Activated CD4-positive, alpha-beta T cell treated with anti-CD3 and anti-CD28 coated beads, Interleukin-2, amount 10 ng/mL, durations not matched to agents 7 days and 5 days (primary cell): ENCODE measurements at places on chromosomes 4 and X.

DNA sequence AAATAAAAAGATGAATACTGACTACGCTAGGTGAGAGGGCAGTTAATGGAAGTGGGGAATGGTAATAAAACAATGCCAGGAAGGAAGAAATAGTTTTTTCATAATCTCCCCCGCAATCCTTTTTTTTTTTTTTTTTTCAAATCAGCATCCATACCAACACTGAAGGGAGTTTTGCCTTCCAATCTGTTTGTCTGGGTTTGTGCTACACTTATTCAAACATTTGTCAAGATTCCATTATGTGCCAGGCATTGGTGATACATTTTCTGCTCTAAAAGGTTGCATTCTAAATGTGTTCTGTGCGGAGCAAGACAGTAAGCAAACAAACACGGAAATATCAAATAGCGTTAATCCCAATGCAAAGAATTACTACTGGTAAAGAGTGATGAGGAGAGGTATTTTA is 437.9 kb upstream of the BOD1L1 start:
- DNase-seq = no peak

DNA sequence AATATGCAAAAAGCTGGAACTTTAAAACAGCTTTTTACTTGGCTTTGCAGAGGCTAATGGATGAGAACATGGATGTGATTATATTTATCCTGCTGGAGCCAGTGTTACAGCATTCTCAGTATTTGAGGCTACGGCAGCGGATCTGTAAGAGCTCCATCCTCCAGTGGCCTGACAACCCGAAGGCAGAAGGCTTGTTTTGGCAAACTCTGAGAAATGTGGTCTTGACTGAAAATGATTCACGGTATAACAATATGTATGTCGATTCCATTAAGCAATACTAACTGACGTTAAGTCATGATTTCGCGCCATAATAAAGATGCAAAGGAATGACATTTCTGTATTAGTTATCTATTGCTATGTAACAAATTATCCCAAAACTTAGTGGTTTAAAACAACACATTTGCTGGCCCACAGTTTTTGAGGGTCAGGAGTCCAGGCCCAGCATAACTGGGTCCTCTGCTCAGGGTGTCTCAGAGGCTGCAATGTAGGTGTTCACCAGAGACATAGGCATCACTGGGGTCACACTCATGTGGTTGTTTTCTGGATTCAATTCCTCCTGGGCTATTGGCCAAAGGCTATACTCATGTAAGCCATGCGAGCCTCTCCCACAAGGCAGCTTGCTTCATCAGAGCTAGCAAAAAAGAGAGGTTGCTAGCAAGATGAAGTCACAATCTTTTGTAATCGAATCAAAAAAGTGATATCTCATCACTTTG is 15.6 kb downstream of the TLR8 start:
- no peak for DNase-seq

- no peak for DNase-seq
These were observed 254.9 kb upstream of the GATB start for GRCh38 chr4:152015597-152016302.

GRCh38 chrX:9927698-9928482 is 39.3 kb upstream of the CLDN34 start:
- DNase-seq = no peak

GRCh38 chrX:125131164-125131563 is 188.5 kb upstream of the TEX13C start:
- DNase-seq = no peak

- DNase-seq = no peak
These were observed 74.0 kb downstream of the ATG4A start for GRCh38 chrX:108165383-108166111.

GRCh38 chr4:43238008-43238407 is 345.5 kb downstream of the GRXCR1 start:
- no peak for DNase-seq

DNA sequence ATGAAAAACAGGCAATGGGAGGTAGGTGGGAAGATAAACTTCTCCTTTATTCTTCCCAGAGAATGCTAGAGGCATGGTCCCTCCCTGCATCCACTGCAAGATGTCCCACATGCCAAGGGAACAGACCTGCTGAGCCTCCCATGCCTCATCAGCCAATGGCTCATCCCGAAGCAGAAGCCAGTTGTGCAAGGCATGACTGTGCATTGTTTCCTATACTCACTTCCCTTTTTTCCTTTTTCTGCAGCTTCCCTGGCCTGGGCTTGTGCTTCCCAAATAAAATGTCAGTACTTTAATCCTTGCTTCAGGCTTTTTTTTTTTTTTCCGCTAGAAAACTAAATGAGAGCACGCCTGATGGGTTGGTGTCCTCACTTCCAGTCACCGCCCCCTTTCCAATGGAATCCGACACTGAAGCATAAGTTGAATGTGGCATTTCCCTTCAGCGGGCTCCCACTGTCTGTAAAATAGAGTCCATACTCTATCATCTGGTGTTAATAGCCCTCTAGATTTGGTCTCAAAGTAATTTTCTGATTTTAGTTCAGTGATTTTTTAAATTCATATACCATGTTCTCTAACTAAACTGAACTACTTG is 239.0 kb upstream of the JADE1 start:
- DNase-seq = no peak

DNA sequence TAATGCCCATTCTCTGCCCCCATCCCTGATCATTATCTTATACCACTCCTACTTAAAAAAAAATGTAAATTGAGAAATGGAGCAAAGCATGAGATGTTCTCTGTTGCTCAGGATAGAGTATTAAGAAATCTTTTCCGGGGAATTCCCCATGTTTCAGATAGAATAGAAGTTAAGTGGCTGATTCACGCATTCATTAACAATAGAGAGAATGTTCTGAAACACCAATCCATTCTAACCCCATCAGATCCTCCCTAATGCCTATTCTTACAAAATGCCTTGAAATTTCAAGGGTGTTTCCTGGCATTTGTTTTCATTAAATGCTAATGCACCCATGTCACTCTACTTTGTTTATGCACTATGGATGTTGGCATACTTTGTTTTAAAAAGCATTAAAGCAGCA is 101.1 kb downstream of the AREG start:
- no peak for DNase-seq

DNA sequence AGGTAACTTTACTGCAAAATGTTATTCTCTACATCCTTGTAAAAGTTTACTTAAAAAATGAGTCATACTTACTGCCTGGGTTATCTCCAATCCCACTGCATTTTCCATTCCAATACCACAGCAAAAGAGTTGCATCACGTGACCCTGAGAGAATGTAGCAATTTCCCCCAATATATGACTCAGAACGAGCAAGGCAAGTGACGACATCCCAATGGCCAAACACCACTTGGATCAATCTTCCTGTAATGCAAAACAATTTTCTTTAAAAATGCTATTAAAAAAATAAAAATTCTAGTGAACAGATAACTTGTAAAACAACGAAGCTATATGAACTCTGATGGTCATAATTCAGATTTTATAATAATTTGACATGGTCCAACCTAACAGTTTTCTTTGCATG is 224.3 kb downstream of the DCLK2 start:
- DNase-seq = no peak

- DNase-seq = no peak
These were observed 294.8 kb upstream of the DKK2 start for GRCh38 chr4:107330916-107331315.

- no peak for DNase-seq
These were observed 5.3 kb downstream of the SLC16A2 start for GRCh38 chrX:74426615-74427014.

- no peak for DNase-seq
These were observed 87.8 kb downstream of the STARD8 start for GRCh38 chrX:68735266-68735665.

DNA sequence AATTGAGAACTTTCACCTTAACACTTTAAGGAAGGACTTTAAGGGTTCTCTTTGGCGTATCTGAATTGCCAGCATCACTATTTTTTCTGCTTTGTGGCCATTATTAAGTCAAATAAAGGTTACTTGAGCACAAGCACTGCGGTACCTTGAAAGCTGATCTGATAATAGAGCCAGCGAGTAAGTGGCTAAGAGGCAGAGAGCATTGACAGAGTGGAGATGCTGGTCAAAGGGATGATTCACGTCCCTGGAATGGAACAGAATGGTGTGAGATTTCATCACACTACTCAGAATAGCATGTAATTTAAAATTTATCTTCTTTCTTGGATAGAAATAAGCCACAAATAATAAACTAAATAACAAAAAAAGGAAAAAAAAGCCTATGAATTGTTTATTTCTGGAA is 57.1 kb upstream of the NPFFR2 start:
- no peak for DNase-seq

GRCh38 chrX:15497865-15498264 is 2.7 kb upstream of the BMX start:
- peak; percentile 50 for DNase-seq

DNA sequence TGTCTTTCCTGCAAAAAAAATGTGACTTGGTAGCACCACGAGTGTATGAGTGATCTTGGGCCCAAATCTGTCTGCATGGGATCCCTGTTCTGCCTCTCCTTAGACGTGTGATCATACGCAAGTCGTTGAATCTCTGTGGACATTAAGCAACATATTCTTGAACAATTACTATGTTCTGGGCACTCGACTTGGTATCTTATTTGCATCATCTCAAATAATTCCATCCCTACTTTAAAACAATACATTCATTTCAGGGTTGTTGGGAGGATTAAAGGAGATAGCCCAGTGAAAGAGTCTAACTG is 145.4 kb upstream of the CPEB2 start:
- DNase-seq = no peak

DNA sequence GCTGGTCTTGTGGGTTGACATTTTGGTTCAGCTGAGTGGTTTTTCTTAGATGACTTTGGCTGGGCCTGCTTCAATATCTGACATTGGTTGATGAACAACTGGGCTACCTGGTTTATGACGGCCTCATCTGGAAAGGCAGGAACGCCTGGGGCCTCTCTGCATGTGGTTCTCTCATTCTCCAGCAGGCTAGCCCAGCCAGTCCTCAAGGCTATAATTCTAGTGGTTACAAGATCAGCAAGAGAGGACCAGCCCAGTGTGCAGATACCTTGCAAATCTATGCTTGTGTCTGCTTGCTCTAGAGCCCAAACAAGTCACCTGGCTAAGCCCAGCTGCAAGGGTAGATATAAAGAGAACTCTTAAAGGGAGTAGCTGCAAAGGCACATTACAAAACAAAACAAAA is 214.2 kb upstream of the PUDP start:
- no peak for DNase-seq

DNA sequence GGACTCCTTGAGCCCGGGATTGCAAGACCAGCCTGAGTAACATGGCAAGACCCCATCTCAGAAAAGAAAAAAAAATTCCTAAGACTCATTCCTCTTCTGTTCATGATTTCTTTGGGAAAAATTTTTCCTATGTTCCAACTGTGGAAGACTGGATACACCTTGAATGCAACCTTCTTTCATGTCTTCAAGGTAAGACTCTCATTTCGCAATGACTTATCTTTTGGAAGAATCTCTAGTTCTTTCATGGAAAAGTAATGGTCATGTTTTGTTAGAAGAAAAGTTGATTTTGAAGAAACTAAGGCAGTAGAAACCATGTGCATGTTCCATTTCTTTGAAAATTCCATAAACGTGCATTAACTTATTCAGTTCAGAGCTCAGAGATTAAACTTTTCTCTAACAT is 26.0 kb upstream of the BBS12 start:
- no peak for DNase-seq

DNA sequence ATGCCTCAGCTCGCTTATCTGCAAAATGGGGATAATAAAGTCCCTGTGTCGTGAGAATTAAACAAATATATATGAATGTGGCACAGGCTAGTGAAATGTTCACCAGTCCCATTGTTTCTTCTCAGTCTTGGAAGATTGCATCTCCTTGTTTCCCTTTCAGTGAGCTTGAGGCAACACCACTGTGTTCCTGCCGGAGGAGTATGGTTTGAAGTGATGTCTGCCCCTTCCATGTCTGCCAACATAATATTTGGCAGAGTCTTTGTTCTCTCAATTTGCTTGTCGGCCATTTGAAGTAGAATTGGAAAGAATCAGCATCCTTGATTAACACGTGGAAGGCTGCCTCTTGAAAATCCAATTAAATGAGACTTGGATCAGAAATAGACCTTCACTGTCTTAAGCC is 1088.5 kb upstream of the INTU start:
- no peak for DNase-seq

DNA sequence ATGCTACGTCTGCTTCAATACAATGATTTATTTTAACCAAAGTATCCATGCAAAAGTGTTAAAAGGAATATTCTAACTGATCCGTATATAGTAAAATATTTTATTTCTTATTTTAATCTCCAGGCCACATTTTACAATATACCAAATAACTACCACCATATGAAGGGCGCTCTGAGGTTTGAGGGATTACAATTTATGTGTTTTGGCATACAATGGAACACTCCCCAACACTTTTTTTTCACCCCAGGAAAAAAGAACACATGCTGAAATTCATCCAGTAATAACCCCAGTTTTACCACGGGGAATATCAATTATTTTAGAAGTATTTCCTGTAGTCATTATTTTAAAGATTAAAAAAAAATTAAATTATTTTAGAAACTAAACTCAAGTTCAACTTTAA is 65.4 kb downstream of the APBB2 start:
- no peak for DNase-seq

DNA sequence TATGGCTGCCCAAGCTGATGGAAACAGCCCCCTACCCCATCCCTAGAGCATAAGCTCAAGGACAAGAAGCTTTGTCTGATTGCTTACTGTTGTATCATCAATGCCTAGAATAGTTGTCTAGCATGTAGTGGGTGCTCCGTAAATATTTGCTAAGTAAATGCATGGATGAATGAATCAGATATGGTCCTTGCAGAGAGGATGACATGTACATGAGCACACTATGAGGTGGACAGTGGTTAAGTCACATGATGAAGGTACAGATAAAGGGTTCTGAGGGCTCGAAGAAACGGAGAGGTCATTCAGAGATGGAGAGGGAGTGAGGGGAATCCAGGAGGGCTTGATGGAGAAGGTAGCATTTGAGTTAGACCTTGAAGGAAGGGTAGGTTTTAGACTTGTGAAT is 214.2 kb downstream of the RBMX2 start:
- no peak for DNase-seq

DNA sequence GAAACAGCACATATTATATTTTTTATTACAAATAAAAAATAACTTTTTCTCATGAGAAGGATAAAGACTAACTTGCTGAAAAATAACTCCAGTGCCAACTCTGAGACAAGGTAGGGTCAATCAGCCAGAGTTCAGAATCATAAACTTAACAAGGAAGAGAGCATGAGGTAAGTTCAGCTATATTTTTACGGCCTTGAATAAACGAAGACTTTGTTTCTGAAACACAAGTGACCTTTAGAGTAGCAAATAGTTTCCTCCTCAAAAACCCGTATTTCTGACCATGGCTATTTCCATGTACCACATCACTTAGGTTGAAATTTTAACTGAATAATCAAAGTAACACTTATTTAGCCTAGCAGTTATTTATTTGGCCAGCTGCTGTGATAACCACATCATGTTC is 45.5 kb downstream of the PRDM5 start:
- DNase-seq = no peak
